Hepatic stellate cell (primary cell): ENCODE measurements at places on chromosomes 1 and 21.
A peak's percentile ranks its signal among the peaks of the same experiment; 100 is the strongest.

- DNase-seq, result no peak
Measured at GRCh38 chr1:178488393-178488792, 8.4 kb downstream of the CLEC20A start.

GRCh38 chr1:230166366-230167132 is 99.5 kb downstream of the GALNT2 start:
- DNase-seq, result no peak

DNA sequence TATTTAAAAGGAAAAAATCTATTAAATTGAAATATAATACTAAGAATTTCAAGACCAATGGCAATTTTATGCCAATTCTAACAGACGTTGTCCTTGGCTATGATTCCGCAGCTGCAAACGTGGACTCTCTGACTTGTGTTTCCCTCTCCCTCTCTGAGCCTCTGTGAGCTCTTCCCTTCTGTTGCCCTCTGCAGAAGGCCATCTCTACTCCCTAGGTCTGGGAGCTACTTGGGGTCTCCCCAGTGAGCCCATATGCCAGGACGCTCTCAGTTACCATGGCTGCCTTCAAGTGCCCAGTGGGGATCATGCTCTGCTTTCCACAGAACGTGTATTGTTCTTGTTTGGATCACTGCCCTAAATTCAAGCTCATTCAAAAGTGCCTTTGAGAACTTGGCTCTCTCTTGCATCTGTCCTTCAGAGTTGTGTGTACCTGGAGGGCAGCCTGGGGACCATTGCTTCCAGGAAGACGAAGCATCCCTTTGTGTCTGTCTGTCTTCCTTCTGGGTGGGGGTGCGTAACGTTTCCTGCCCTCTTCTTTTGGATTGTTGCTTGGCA is 97.5 kb upstream of the TSPAN2 start:
- no peak for DNase-seq

GRCh38 chr1:226597616-226598454 is 49.3 kb downstream of the STUM start:
- no peak for DNase-seq

- DNase-seq, result no peak
Measured at GRCh38 chr1:66367369-66367768, 166.6 kb upstream of the SGIP1 start.

DNA sequence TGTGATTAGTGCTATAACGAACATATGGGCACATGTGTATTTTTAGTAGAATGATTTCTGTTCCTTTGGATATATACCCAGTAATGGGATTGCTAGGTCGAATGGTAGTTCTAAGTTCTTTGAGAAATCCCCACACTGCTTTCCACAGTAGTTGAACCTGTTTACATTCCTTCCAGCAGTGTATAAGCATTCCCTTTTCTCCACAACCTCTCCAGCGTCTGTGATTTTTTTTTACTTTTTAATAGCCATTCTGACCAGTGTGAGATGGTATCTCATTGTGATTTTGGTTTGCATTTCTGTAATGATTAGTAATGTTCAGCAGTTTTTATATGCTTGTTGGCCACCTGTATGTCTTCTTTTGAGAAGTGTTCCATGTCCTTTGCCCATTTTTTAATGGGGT is 81.8 kb upstream of the SLC44A3 start:
- no peak for DNase-seq

GRCh38 chr1:228152918-228153258 is 3.2 kb downstream of the GJC2 start:
- DNase-seq, result no peak

GRCh38 chr1:85818371-85818770 is 110.1 kb upstream of the ZNHIT6 start:
- peak; percentile 3 for DNase-seq

DNA sequence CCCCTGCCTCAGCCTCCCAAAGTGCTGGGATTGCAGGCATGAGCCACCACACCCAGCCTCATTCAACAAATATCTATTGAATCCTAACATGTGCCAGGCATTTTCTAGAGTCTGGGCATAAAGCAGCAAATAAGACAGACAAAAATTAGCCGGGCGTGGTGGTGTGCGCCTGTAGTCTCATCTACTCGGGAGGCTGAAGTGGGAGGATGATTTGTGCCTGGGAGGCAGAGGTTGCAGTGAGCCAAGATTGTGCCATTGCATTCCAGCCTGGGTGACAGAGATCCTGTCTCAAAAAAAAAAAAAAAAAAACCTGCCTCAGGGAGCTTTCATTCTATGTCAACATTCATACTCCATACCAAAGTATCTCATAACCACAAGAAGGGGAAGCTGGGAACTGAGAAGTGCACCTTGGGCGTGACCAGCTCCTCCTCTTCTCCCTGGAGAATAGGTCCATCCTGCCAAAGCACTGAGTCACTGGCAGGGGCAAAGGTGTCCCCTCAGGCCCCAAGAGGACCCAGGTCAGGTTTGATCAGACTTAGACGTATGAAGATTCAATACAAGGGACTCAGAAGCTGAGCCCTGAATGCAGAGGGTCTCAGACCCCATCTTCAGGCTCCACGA is 36.8 kb upstream of the PPP1R15B start:
- no peak for DNase-seq
